NCI-H2171 treated with DMSO at 0.1 percent for 48 hours (cell line): ENCODE measurements at places on chromosomes 13 and 19.

DNA sequence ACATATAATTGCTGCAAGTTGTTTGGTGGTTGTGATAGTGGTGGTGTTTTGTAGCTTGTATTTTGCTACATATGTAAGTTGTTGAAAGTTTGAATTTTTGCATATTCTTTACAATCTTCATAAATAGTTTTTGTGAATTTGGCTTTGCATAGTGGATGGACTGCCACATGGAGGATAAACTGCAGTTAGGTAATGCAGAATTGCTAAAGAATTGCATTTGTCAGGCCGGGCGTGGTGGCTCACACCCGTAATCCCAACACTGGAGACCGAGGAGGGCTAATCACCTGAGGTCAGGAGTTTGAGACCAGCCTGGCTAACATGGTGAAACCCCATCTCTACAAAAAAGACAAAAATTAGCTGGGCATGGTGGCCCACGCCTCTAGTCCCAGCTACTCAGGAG lies 111.9 kb downstream of the ZAR1L start:
- no peak for DNase-seq

GRCh38 chr13:93372856-93373255 lies 146.2 kb downstream of the GPC6 start:
- peak; percentile 24 for DNase-seq

DNA sequence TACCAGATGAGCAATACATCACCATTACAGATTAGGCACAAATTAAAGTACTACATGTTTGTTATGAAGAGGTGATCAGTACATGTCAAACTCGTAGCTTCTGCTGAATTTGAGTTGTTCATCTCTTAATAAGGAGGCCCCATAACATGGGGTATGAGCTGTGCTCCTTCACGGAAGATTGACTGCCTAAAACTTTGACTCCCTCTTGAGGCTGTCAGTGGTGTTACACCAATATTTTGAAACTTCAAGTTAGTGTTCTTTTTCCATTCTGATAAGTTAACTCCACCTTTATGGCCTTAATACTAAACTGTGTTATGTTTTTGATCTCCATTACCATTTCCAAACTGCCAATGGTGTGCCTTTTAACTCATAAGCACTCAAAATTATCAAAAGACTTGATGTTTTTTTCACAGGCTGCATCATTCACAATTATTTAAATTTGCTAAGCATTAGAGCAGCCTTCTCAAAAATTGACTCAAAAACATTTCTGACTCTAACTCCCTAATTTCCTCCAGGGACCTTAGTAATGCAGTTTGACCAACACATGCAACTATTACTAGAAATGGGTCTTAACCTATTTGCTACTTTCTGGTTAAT lies 1591.5 kb downstream of the PCDH9 start:
- peak; percentile 15 for DNase-seq

DNA sequence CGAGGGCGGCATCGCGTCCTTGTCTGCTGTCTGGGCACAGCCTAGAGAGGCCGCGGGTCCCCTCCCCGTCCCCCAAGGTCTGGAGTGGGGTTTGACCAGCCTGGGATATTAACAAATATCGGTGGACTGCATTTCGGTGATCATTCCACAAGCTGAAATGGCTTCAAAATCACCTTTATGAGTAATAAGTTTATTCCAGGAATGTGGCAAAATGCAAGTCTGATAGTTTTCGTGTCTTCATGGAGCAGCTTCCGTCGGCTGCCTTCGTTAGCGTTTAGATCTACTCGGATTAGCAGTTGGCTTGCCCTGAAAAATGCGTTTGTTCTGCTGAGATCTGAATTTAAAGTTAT lies 1.1 kb upstream of the GJA3 start:
- DNase-seq = no peak

DNA sequence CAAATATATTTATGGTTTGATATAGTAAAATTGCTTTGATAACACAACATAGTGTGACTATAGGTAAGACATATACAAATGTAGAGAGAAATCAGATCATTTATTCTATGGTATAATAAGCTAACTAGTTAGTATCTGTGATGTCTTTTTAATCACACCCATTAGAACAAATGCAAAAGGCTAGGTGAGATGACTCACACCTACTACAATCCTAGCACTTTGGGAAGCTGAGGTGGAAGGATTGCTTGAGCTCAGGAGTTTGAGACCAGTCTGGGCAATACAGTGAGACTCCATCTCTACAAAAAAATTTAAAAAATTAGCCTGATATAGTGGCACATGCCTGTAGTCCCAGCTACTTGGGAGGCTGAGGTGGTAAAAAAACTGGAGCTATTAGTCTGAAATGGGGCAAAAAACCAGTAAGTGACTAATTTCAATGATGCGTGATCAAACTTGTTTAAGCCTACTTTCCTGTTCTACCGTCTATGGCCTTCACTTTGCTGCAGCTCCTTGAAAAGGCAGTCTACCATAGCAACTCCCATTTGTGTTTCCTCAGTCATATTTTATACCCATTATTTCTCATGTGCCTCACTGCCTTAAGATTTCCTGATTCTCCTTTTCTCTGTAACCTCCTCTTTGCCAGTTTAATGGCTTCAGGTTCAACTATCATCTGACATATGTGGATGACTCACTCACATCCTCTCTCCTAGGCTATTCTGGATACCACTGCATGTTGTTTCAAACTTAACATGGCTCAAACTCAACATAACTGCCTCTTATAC lies 12.5 kb downstream of the ALG5 start:
- DNase-seq = no peak

- DNase-seq = no peak
Observed at GRCh38 chr13:74438901-74439300, 304.7 kb upstream of the KLF12 start.

DNA sequence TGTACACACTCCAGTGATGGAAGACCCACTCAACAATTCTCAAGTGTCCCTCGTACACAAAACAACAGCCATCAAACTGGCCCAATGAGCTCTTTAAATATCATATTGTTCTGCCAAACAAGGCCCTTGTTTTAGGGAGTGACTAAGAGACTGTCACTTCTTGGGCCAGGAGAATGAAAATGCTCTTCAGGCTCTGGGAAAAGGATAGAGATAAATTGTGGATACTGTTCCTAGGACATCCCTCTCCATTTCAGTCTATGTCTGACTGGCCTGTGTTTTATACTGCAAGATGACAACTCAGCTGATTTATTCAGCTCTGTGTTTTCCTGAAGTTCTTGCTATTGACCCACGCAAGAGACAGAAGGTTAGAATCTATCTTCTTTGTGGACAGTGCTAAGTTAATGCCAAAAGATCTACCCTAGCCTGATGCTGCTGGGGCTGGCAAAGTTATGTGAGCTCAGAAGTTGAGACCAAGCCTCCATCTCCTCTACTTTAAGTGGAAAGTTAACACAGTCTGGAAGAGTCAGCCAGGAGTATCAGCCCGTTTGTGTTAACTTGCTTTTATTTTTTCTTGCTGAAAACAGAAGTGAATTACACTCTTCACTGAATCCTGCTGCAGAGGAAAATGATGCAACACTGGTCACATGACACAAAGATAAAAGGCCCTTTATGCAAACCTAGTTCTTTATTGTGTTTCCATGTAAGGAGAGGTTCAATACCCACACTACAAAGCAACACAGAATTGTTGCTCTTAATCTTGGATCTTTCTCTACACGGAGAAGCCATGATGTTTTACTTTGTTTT lies 14.6 kb downstream of the FRY start:
- peak; percentile 80 for DNase-seq

- DNase-seq = no peak
Observed at GRCh38 chr13:112960706-112961105, 8.3 kb upstream of the MCF2L start.

DNA sequence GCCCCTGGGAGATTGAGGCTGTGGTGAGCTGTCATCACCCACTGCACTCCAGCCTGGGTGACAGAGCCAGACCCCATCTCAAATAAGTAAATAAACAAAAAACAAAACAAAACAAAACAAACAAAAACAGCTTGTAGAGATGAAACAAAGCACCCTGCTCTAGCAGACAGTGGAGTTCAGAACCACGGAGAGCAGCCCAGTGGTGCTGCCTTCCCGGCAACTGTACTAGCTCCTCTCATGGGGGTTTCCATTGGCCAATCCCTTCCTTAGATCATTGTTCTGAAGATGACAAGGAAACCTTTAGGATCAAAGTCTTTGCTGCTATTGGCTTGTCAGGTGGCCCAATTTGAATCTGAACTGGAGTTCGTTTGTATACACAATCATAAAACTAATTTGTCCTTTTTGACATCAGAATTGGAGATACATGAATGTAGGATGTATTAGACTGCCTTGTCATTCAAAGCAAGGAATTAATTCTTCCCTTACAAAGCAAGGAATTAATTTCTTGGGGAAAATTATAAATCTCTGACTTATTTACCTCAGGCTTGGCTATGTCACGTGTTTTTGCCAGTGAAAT lies 19.7 kb upstream of the SYCN start:
- DNase-seq = no peak

- DNase-seq = no peak
Observed at GRCh38 chr19:17184371-17184841, 30.8 kb upstream of the USE1 start.

DNA sequence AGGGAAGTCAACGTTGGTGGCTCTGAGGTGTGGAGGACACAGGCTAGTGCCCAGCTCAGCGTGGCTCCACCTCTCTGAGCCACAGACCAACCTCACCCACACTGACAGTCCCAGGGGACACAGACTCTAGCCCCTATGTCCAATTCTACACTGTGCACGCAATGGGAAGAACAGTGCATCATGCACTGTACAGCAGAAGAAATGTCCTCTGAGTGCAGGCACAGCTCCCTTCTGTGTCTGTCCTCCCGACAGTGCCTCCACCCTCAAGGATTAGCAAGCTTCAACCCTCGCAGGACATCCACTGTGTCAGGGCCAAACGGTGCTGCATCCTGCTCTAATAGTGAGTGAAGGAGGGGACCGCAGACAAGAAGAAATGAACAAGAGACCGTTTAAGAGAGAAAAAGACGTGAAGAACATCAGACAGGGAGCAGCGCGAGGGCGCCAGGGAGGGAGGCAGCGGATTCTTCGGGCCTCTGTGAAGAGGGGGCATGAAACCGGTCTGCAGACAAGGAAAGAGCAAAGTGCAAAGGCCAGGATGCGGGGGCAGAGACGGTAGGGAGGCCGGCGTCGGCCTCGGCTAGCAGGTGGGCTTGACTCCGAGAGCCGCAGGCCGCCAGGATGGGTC lies 681 bp downstream of the ZNF837 start:
- DNase-seq = peak; percentile 64

DNA sequence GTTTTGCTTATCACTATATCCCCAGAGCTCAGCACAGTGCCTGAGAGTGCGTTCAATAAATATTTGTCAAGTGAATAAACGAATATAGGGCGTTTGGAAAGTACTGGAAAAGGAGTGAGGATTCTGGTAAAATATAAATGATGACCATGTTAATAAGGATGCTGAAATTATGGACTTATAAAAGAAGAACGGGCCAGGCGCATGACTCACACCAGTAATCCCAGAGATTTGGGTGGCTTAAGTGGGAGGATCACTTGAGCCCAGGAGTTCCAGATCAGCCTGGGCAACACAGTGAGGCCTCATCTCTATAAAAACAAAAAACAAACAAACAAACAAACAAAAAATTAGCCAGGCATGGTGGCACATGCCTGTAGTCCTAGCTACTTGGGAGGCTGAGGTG lies 198.1 kb downstream of the VWA8 start:
- no peak for DNase-seq

DNA sequence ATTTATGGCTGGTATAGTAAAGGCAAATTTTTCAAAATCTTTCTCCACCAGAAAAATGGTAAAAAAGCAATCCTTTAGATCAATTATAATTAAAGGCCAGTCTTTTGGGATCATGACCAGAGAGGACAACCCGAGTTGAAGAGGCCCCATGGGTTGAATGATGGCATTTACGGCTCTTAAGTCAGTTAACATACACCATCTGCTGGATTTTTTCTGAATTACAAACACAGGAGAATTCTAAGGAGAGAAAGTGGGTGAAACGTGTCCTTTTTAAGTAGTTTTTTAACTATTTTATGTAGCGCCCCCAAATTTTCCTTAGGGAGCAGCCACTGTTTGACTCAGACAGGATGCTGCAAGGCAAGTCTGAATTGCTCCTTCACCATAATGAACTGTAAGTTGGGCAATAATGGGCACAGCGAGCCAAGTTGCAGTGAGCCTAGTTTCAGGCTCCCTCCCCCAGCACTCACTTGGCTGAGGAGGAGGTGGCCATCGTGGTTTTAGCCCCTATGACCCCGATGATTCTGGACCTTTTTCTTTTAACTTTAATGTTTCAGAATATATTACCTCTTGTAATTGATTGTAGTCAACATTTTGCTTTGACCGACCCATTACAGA lies 13.6 kb upstream of the ZNF611 start:
- DNase-seq = peak; percentile 8

GRCh38 chr13:78102121-78102677 lies 183.6 kb upstream of the EDNRB start:
- no peak for DNase-seq

GRCh38 chr19:3372413-3372812 lies 6.0 kb downstream of the NFIC start:
- DNase-seq = no peak

DNA sequence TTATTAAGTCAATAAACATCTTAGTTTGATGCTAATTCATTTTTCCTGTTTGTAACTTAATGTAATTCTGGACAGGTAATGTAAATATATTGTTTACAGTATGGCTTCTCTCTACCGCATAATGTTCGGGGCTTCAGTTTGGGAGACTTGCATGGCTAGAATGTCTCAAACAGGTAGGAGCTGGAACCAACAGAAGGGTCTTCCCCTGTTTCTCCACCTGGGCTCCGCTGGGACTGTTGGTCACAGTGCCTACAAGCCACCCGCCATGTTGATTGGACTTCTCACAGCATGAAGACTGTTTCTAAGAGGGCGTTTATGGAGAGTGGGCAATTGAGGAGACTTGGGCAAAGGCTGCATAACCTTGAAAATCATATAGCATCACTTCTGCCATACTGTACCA lies 148.6 kb downstream of the UFM1 start:
- DNase-seq = no peak

GRCh38 chr13:19604306-19604705 lies 29.2 kb upstream of the MPHOSPH8 start:
- DNase-seq = no peak

DNA sequence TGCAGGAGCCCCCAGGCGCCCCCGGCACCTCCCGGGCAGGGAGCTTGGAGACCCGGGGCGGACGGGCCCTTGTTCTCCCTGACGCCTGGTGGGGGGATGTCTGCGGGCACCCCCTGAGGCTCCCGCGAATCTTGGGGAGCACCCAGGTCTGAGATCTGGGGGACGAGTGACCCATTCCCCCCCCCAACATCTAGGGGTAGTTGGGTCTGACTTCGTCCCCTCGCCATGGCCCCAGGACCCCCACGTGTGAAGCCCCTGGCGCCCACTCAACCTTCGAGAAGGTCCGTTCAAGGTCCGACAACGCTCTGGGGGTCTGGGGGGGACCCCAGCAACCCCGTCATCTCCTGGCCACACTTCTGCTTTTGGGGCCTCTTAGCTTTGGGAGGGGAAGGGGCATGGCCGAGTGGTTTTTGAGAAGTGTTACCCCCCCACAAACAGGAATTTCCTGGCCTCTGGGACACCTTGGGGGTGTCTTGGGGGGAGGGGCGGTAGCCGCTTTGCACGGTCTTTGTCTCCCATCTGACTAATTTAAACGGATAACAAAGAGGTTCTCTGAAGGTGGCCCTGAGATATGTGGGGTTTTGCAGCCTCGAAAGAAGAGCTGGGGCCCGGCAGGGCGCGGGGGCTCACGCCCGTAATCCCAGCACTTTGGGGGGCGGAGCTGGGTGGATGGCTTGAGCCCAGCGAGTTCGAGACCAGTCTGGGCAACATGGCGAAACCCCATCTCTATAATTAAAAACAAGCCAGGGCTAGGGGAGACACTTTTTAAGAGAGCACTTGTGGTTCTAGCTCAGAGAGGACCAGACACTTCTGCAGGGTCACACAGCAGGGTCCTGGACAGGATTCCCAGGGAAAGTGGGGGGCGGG lies 608 bp downstream of the CNN2 start:
- peak; percentile 13 for DNase-seq

- DNase-seq = no peak
Observed at GRCh38 chr13:66576381-66576780, 653.8 kb downstream of the PCDH9 start.
